Upper lobe of right lung (tissue), 1 donor: ENCODE measurements at places on chromosomes 16 and 17.

GRCh38 chr17:8176197-8176940 lies at the start of gene TMEM107:
TSS of gene TMEM107 (minus strand) at chr17:8176380. CDS start at chr17:8176286, 94 bp downstream.
- DNase-seq, result peak; percentile 94

- no peak for DNase-seq
Measured at GRCh38 chr16:19115148-19116021, 1.6 kb downstream of the ITPRIPL2 start.

- DNase-seq, result no peak
Measured at GRCh38 chr17:68612923-68613292, 11.7 kb upstream of the FAM20A start.

GRCh38 chr17:65407017-65407416 lies 154.4 kb downstream of the AXIN2 start:
- no peak for DNase-seq

DNA sequence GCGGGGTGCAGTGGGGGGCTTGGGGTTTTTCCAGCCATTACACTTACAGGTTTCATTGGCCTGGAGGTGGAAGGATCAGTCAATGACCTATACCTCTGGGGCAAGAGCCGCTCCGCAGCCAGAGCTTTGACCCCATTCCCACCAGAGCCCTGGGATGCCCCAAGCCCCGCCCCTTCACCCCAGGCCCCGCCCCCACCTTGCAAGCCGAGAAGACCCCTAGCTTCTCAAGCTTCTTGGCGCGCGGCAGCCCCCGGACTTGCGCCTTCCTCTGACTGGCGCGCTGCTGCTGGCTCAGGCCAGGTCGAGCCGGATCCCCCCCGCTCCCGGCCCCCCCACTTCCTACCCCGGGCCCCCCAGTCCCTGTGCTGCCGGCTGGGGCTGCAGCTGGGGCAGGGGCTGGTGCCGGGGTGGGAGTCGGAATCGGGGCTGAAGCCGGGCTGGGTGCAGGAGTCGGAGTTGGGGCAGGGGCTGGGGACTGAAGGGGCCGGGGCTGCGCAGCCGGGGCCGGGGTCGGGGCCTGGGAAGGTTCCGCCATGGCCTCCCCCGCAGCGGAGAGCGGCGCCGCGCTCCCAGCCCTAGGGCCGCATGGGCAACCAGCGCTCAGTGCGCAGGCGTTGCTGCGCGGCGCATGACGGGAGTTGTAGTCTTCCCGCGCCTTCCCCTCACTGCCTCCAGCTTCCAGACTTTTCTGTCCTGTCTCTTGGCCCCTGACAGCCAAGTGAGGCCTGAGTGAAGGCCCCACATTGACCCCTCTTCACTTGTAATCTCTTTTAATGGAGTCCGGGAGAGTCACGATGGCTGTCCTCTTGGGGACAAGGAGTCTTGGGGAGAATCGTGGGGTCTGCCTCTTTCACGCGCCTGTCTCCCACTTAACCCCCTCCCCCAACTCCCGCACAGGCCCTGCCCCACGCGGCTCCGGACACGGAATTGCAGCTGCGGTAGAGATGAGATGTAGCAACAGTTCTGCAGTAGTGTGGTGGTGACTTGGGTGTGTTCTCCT lies at the start of gene KAT2A:
TSS of gene KAT2A (minus strand) at position 598 of the 1,000 bp plus-strand sequence. CDS start at position 535, 63 bp downstream.
- DNase-seq, result peak; percentile 91

DNA sequence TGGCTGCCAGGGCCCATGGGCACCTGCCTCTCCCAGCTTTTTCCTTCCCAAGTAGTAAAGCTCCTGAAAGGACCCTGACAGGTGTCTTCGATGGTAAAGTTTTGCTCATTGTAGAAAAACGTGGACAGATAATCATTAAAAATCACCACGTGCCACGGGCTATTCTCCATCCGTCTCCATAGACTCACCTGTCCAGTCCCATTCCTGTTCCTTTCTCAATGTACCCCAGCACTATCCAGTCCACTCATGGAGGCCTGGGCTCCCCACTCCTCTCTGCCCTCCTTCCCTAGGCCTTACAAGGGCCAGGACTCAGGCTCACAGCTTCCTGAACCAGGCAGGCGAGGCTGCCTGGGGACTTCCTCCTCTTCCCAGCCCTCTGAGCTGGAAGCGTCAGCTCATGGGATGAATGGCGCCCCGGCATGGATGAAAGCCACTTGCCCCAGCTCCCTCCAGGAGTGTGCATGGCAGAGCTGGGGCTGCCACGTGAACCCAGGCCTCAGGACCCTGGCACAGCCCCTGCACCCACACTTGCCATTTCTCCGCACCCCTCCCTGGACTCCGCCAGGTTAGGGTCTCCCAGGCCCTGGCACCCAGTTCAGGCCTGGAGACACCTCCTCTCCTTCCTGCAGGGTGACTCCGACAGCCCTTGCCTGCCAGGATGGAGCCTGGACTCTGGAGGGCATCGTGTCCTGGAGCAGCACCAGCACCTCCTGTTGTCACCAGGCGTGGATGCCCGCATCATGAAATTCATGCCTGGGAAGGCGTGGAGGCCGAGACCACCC lies 8.8 kb downstream of the CTRB1 start:
- DNase-seq, result peak; percentile 59

- DNase-seq, result no peak
Measured at GRCh38 chr17:51238255-51238887, 21.5 kb downstream of the MBTD1 start.
